ENCODE measurements at places on chromosomes 3 and 15.

DNA sequence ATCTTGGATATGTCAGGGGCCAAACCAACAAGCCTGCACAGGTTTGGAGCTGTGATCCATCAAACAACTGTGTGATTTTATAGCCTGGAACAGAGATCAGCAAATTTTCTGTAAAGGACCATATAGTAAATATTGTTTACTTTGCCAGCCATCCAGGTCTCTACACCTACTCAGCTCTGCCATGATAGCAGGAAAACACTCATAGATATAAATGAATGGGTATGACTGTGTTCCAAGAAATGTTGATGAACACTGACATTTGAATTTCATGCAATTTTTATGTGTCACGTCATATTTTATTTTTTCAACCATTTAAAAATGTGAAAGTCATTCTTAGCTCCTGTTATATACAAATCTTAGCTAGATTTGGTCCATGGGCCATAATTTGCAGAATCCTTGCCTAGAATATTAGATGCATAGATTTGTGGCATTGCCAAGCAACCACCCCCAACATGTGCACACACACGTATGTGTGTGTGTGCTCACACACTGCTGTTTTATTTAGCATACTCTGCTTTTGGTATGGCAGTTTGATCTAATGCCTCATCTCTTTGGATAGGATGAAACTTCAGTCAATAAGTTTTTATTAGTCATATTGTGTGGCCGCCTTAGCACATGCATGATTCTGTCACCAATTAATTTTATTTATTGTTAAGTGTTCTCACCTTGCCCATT lies 6.4 kb downstream of the ATXN7 start:
- DNase-seq: no peak

- no peak for DNase-seq
Observed at GRCh38 chr15:29055876-29056275, 170.1 kb downstream of the APBA2 start.

DNA sequence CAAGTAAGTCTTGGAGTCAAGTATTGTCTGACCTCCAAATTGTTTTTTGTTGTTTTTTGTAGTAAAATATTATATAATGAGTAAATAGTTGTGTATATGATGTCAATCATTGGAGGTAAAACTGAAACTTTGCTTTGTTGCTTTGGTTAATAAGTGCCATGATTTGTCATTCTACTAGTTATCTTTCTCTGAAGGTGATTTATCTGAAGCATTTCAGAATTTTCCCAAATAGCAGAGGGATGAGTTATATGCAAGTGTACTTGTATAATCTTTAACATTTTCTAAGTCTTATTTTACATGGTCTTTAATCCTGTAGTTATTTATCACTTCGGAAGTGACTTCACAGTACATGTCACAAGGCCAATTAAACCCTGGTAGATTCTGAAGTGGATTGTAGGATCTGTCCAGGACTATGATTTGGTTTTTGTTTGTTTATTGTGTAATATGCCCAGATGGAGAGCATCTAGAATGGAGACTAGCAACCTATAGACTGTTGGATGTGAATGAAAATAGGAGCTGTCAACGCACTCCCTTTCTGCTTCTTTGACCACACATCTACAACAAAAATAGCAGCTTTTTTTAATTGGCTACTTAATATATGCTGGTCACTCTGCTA lies 93.1 kb upstream of the SAMMSON start:
- DNase-seq: no peak

- no peak for DNase-seq
Observed at GRCh38 chr15:59313641-59314332, 58.9 kb downstream of the MYO1E start.

DNA sequence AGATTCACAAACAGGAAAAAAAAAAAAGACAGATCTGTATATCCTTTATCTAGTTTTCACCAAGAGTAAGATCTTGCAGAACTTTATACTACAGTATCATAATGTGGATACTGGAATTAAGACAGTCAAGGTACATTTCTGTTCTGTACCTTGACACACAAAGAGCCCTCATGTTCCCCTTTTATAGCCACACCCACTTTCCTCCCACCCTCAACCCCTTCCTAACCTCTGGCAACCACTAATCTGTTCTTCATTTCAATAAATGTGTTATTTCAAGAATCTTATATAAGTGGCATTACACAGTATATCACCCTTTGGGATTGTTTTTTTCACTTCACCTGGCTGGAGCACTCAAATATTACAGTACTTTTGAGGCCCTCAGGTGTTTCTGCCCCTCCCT lies 3.6 kb upstream of the RAB6B start:
- DNase-seq: no peak

GRCh38 chr15:78387246-78388037 lies 47.3 kb downstream of the CRABP1 start:
- DNase-seq: no peak

DNA sequence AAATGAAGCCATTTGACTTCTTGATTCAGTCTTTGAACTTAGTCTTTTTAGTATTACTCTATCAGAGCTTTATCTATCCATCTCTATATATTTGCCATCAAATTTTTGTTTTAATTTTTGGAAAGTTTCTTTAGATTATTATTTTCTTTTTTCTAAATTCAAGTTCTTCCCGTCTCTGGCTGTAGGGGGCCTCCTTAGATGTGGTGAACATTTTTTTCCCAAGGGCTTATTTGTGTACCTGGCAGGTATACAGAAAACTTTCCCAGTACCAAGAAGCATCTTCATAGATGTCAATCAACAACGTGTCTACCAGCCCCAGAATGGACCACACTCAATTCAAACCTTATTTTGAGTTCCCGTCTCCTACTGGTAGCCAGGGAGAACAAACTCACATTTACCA lies 486.8 kb upstream of the CNTN4 start:
- DNase-seq: no peak

- no peak for DNase-seq
Observed at GRCh38 chr15:71080705-71081104, 34.6 kb upstream of the THSD4 start.

GRCh38 chr3:65531499-65531898 lies 507.2 kb downstream of the MAGI1 start:
- no peak for DNase-seq

DNA sequence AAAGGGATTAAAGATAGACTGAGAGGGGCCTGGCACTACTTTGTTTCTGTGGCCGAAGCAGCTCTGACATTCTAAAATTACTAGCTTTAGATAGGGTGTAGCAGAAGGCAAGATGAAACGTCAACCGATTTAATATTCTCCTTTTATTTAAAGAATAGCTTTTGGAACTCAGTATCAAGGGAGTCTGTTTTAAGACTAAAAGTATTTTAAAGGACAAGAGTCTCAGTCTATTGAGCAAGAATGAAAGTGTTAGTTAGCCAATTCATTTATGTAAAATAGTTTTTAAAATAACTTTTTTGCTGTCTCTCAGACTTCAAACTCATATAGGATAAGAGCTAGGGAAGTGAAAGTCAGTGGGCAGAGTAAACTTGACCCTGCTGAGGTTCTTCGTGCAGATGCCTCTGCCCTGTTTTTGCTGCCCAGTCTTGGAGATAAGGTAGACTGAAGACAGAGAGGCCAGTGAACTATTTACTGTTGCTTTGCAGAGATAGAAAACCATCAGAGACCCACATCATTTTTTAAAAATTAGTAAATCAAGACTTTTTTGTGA lies 1090.9 kb downstream of the ROBO2 start:
- no peak for DNase-seq

DNA sequence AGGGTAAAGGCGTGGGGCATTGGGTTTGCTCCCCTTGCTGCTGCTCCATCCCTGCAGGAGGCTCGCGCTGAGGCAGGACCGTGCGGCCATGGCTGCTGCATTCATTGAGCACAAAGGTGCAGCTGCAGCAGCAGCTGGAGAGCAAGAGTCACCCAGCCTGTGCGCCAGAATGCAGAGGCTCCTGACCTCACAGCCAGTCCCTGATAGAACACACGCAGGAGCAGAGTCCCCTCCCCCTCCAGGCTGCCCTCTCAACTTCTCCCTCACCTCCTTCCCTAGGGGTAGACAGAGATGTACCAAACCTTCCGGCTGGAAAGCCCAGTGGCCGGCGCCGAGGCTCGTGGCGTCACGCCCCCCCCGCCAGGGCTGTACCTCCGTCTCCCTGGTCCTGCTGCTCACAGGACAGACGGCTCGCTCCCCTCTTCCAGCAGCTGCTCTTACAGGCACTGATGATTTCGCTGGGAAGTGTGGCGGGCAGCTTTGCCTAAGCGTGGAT lies 47.0 kb downstream of the PGPEP1L start:
- DNase-seq: no peak

DNA sequence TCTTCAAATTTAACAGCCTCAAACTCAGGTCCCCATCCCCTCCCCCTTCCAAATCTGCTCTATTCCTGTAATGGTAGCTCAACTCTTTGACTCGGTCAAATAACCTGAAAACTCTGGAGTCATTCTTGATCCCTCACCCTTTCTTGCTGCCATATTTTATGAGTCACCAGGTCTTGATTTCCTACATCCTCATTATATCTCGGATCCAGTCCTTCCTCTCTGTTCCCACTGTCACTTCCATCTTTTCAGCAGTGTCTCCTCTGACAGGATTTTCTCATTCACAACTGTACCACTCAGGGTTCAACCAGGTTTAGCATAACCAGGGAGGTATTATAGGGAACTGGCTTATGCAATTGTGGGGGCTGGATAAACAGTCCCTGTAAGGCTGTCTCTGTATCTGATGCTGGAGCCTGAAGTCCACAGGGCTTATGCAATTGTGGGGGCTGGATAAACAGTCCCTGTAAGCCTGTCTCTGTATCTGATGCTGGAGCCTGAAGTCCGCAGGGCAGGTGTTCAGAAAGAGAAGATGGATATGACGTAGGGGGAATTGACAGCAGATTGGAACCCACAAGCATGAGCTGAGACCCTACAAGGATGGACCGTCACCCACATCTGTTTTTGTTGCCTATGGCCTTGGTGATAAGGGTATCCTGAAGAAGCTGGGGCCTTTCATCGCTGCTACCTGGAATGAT lies 9.1 kb upstream of the FETUB start:
- DNase-seq: no peak

DNA sequence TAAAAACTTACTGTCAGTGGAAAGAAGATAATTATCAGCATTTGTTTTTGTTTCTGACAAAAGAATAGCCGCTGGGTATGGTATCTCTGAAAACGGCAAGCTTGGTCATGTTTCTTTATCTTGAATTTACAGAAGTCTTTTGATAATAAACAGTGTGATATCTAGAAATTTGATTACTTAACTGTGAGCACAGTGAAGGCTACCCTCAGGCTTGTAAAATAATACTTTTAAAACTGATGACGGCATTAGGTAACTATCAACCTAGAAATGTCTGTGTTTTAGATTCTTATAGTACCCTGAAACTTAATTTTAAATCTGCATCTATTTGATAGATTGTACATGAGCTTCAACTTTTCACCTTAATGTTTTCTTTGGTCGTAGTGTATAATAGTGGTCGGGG lies 43.4 kb downstream of the NSUN3 start:
- no peak for DNase-seq

- no peak for DNase-seq
Observed at GRCh38 chr3:112489674-112490479, 9.4 kb downstream of the BTLA start.

Data from activated naive CD4-positive, alpha-beta T cell treated with Interleukin-2 at 50 U/mL for 16 hours (primary cell).